ENCODE measurements at places on chromosomes 1 and 21. TPM values are rescaled to one million over a fixed set of nuclear protein-coding genes. Genes with fewer than 3 reads are reported as not detected.
A peak's percentile ranks its signal among the peaks of the same experiment; 100 is the strongest.

DNA sequence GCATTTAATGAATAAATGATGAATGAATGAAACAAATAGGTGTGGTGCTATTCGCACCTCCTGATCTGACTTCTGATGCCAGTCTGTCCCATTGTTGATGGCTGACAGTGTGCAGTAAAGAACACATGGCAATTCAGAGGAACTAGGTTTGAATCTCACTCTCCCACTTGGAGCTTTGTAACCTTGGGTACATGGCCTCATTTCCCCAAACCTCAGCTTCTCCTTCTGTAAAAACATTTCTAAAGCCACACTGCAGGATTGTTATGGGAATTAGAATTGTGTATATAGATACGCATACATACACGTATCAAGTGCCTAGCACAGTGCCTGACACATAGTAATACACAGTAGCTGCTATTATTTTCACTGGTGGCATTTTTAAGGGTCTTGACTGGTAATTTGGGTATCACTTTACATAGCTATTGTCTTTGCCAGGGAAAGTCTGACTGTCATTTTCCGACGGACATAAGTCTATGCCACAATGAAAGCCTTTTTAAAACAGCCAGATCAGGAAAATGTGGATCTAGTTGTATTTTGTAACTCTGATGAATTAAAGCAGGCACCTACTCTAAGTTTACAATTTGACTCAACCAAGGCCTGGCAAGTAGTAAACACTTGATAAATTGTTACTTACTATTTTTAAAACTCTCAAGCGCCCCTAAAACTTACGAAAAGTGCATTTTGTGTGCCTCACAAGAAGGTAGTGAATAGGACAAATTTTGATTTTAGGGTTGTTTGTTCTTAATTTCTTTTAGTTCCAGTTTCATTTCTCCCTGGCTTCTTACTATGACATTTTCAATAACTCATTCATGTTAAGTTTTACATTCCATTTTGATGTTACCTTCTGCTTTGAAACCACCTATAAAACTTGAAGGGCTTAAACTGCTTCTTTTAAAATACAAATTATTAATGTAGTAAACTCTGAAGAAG is 164.4 kb downstream of the SDCCAG8 start:
- no peak for DNase-seq

DNA sequence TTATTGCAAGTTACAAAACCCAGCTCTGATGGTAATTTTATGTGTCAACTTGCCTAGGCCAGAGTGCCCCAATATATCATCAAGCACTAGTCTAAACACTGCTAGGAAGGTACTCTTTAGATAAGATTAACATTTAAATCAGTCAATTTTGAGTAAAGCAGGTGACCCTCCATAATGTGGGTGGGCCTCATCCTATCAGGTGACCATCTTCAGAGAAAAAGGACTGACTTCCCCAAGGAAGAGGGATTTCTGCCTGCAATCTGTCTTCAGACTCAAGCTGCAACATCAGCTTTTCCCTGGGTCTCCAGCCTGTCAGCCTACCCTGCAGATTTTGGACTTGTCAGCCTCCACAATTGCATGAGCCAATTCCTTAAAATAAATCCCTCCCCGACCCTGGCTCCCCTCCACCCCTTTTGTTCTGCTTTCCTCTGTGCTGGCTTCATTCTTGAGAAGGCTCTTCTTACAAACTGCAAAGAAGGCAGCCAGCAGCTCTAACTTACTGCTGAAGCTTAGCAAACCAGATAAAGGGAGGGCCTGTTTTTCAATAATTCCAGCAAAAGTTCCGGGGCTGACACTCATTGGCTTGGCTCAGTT is 56.4 kb upstream of the RUNX3 start:
- peak; percentile 51 for DNase-seq

- DNase-seq = no peak
Measured at GRCh38 chr1:217139513-217139912, 416.3 kb upstream of the ESRRG start.

- DNase-seq = no peak
Measured at GRCh38 chr1:217077426-217077825, 354.2 kb upstream of the ESRRG start.

- no peak for DNase-seq
Measured at GRCh38 chr1:109906160-109906838, 4.3 kb upstream of the CSF1 start.

- peak; percentile 87 for DNase-seq
Measured at GRCh38 chr1:33094971-33095604, 14.1 kb downstream of the AZIN2 start.

DNA sequence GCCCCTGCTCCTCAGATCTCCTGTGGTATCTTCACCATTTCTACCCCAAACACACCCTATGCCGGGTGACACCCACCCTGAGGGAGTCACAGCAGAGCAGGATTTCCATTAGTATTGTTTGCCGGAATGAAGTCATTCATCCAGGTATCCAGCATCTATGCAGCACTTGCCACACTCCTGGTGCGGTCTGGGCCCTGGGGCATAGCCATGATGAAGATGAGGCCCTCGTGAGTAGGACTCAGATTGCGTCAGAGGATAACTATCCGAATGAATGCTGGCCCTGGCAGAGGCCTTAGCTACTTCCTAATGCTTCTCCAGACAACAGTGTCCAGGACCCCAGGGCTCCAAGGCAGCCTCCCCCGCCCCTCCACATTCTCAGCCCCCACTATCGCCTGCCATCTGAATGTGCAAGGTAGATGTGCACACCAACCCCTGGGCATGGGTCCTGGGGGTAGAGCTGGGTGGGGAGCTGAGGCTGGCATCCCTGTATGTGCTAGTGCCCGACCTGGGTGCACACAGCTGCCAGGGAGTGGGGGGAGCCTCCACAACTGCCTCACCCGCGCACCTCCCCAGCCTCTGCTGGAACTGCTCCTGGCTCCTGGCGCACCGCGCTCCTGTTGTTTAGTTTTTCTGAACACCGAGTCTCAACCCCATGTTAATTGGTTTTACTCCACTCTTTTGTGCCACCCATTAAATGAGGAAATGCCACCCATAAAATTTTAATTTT is 25.5 kb upstream of the ZC3H12A start:
- no peak for DNase-seq

DNA sequence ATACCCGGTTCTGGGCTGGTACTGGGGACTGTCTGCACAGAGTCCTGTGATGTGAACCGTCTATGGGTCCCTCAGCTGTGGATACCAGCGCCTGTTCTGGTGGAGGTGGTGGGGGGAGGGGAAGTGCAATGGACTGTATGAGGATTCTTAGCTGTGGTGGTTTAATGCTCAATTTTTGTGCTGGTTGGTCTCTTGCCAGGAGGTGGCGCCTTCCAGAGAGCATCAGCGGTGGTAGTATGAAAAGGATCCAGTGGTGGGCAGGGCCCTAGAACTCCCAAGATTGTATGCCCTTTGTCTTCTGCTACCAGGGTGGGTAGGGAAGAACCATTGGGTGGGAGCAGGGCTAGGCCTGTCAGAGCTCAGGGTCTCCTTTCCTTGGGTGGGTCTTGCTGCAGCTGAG is 89.4 kb upstream of the B3GALT2 start:
- DNase-seq = no peak

DNA sequence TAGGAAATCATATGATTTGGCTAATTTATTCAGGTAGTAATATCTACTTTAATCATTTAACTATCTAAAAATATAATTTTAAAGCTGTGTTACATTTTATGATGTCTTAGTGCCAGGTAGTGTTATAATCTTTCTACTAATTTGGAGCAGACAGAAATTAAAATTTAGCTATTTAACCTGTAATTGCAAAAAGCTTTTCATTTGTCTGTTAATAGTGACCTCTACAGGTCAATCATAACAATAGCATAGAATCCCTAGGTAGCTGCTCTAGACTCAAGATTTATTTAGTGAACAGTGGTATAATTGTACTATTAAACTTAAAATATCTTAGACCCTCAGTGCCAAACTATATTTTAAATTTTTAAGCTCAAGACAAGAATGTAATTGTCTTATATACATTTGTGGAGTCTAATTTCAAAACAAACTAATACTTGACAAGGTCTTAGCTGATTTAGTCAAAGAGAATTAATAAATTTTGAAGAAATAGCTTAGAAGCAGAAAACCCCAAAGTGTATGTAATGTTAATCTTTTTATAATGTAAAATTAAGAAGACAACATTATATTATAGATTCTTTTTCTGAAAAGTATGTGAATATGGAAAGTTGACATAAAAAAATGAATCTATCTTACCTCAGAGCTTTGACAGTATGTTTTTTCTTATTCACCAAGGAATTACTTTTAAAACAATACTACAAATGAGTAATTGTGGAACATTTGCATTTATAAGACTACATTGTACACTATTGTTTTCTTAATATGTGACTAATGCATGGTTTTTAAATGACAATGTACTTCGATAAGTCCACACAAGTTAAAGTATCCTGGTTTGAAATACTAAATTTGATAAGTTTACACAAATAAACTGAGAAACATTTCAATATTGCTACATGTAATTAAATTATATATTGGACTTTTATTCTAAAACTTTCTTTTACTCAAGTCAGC is 64.1 kb upstream of the RNPC3 start:
- peak; percentile 41 for DNase-seq

GRCh38 chr1:223135176-223135942 is 7.7 kb downstream of the TLR5 start:
- DNase-seq = peak; percentile 83

GRCh38 chr1:117030271-117030877 is 28.8 kb downstream of the CD101 start:
- DNase-seq = no peak

- DNase-seq = no peak
Measured at GRCh38 chr1:8754993-8755392, 62.4 kb downstream of the RERE start.

DNA sequence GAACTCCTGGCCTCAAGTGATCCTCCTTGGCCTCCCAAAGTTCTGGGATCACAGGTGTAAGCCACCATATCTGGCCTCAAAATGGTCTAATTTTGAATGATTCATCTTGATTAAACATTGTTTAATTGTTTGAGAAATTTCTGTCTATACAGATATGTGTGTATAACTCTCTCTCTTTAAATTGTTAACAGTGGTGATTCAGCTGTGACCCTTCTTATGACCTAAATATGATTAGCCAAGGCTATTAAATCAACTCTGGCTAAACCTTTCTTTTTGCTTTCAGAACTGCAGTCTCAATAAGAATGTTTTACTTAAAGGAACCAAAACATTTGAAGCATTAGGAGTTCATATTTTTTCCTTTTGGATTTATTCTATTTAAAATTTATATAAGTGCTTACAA is 19.2 kb upstream of the B3GALT5 start:
- no peak for DNase-seq

- peak; percentile 31 for DNase-seq
Measured at GRCh38 chr21:17602874-17603273, 9.8 kb downstream of the BTG3 start.

DNA sequence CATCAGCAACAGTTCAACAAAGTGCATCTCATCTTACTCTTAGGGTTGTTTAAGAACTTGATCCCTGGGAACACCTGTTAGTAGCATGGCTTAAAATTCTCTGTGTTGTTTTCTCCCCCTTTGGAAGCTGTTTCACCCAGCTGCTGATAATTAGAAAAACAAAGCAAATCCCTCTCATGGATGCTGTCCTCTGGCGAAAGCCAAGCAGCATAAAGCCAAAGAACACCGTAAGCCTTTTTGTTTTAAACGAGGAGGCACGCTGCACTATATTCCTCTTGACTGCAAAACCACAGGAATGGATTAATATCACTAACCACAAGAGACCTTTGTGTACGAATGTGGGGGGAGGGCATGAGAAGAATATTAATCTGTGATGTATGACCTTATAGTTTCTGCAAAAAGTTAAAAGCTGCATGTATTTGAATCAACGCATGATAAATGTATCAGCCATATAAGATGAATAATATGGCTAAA is 923.2 kb downstream of the LTN1 start:
- peak; percentile 98 for DNase-seq

GRCh38 chr1:65002156-65002507 is 35.8 kb upstream of the JAK1 start:
- no peak for DNase-seq

DNA sequence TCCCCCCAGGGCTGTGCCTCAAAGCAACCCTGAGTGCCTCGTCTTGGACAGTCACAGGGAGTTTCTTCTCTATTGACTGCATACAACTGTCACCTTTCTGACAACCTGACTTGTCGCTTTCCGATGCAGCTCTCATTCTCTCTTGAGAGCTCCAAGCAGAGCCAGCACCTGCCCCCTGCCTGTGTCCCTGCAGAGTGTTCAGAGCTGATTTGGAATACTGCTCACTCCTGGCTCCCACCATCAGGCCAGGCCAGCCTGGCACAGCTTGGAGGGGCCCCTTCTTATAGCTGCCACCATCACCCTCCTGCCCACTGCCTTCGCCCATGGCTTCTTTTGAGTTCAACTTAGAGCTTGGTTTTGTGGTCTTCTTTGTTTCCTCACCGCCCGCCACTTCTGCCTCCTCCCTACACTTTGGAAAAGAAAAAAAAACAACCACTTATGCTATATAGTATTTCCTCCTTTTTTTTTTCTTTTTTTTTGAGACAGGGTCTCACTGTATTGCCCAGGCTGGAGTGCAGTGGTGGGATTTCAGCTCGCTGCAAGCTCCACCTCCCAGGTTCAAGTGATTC is 12.3 kb downstream of the NCF2 start:
- DNase-seq = no peak

DNA sequence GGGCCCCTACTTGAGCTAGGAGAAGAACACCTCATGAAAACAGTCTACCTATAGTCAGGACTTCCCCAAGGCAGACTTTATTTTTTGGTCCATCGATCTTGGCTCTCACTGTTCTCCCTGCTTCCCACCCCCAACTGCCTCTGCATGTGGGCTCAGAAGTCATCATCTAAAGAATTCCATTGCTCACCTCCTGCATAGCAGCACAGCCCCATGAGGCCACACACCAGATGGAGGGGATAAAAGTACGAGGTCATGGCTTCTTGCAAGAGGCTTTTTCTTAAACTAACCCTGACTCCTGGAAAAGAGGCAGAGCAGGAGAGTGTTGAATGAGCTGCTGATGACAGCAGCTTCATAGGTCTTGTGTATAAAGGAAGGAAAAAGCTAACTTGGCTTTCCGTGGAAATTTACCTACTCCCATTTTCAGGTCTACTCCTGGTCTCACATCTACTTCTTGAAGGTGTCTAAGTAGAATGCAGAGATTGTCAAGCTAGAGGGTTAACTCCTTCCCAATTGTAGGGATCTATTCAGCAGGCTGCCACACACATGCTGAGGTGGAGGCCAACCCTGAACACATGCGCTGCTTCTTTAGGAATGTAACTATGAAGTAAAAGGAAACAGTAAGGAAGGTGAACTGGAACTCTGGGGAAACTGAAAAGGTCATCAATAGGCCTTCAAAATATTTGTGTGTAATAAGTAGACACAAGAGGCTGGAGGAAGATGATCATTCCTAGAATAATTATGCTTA is 18.7 kb downstream of the WNT2B start:
- peak; percentile 58 for DNase-seq

GRCh38 chr1:160362168-160362957 is 4.5 kb upstream of the NHLH1 start:
- DNase-seq = peak; percentile 25

THEMIS2 gene
- total RNA-seq = 2.0 TPM

PIK3C2B gene
- total RNA-seq = 4.5 TPM

NECTIN4 gene
- total RNA-seq = not detected

ZNF648 gene
- not detected for total RNA-seq

SLFNL1 gene
- total RNA-seq = 0.09 TPM

VHLL gene
- not detected for total RNA-seq

PTPN22 gene
- 0.99 TPM for total RNA-seq

ACTN2 gene
- total RNA-seq = 0.18 TPM

CNR2 gene
- under 0.01 TPM for total RNA-seq

TP73 gene
- total RNA-seq = 0.18 TPM

FCGR3A gene
- not detected for total RNA-seq

SH3GLB1 gene
- 89.5 TPM for total RNA-seq

KRTAP13-2 gene
- total RNA-seq = not detected

Data from fibroblast of the aortic adventitia (primary cell).